ENCODE measurements at places on chromosomes 2 and 18.

- no peak for DNase-seq
Measured at GRCh38 chr2:219314804-219315468, 5.7 kb upstream of the PTPRN start.

DNA sequence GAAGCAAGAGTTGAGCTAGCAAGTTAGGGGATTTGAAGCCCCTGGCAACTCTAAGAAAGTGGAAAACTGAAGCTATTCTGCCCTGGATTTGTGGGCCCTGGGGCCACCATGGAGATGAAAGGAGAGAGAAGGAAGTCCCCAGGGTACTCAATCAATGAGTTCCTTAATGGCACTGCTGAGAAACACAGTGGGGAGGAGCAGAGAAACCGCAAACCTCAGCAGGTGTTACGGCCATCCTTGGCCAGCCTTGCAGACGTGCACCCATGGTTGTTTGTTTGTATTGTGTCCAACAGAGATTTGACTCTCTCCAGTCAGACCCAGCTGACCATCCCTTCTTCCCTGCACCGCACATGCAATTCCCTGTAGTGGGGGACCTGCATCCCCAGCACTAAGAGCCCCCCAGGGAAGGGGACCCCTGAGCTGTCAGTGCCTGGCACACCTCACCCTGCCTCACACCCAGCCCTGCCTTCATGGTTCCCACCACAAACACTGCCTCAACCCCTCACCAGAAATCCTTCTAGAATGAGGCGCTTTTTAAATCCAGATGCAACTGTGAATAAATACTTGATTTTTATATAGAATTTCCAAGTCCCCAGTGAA, 255.3 kb downstream of the SH3BP4 start:
- DNase-seq: no peak

DNA sequence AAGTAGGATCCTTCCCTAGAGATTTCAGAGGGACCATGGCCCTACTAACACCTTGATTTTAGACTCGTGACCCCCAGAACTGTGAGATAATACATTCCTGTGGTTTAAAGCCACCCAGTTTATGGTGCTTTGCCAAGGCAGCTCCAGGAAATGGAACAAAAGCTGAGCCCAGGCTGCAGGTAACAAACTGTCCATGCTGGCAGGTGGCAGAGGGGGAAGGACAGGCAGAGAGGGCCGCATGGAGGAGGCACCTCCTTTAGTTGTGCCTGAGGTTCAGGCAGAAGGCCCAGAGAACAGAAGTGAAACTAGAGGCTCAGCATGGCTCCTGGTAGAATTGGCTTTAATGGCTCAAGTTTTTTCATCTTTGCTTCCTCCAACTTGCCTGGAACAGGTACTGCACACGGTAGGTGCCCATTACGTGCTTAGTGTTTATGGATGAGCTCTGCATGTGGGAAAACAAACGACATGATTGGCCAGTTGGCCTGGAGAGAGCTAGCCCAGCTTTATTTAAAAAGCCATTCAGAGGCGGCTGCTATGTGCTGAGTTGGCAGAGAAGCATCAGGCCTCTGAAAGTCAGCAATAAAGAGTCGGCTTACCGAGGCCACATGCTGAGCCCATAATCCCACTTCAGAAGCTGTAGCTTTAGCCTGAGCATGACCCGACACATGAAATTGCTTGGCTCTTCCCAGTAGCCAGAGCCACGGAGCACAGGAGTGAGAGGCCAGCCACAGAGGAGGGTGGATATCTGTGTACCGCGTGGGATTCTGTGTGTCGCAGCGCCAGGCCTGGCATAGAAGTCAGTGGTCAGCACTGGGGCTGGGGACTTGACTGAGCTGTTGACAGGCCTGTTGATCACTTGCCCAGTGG, 36.5 kb downstream of the HS1BP3 start:
- no peak for DNase-seq

DNA sequence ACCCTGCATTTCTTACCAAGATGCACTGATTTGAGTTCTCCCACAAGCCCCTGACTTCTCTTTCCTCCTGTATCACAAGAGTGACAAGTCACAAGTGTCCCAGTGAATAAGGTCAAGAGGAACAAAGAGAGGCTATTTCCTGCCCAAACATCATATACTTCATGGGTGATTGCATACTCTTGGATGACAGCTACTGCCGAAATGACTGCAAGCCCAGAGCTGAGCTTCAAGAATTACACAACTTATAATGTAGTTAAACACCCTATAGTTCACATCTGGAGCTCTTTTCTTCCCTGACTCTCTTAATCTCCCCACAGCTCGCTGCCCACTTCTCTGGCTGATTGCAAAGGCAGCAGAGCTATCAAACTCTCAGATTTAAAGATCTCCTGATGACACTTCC, 289.7 kb upstream of the PARD3B start:
- no peak for DNase-seq

DNA sequence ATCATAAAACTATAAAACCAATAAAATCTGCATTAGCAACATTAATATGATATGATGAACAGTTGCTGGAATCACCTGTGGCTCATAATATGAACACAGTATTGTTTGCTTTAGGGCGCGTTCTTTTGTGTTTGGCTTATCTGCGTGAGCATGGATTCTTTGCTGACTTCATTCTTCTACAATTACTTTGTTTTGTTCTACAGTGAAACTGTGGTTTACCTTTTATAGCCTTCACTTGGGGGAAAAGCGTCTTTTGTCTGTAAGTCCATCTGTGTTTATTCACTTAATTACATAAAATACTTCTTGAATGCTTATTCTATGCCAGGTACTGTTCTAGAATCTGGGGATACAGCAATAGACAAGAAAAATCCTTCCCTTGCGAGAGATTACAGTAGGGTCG, 74.0 kb upstream of the SEC11C start:
- no peak for DNase-seq

DNA sequence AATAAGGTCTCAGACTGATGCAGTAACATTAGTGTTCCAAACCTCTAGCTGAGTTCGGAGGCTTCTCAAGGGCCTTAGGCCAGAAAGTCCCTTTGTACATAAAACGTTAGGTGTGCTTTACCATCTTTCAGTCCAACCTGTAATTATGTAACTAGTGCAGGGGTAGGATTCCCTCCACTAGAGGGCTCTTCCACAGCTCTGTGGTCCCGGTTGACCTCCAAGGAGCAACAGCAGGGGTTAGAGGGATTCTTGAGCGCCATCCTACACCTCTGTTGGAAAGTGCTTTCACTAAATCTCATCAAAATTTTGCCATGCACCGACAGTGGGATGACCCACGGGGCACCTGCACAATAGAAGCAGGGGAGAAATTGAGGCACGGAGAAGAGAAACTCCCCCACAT, 155.8 kb upstream of the LRP1B start:
- DNase-seq: no peak

- no peak for DNase-seq
Measured at GRCh38 chr18:56393870-56394269, 244.5 kb downstream of the TXNL1 start.

DNA sequence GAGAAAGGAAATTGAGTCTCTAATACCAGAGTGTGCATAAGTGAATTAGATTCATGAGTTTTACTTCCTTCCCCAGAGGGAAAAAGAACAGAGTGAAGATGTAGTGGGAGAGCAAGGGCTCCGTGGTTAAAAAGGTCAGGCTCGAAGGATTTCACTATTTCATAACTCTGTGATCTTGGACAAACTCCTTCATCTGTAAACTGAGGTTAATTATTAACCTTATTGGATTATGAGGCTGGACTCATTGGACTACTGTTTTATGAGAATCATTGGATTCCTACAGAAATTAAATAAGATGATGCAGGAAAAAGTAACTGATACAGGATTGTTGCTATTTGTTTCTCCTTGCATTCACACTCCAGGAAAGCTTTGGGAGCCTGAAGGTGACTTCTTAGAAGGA, 45.0 kb downstream of the SRD5A2 start:
- no peak for DNase-seq

DNA sequence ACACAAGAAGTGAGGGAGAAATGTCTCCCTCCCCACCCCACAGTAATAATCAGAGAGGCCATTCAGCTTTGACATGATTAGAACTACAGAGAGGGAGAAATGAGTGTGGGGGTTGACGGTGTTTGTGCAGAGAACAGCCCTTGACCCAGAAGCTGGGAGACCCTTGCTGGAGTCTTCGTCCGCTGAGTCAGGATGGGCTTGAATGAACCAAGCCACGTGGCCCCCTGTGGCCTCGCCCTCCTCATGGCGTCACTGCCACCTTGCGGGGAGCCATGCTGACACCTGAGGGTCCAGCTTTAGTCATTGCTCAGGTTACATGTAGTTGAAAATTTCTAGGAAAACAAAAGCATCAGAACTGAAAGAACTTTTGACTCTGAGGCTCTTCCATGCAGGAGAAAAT, 101.2 kb downstream of the DGKD start:
- no peak for DNase-seq

- no peak for DNase-seq
Measured at GRCh38 chr2:158716921-158717320, 78.2 kb upstream of the DAPL1 start.

GRCh38 chr2:227661025-227661649, 5.5 kb upstream of the SCYGR5 start:
- DNase-seq: no peak

DNA sequence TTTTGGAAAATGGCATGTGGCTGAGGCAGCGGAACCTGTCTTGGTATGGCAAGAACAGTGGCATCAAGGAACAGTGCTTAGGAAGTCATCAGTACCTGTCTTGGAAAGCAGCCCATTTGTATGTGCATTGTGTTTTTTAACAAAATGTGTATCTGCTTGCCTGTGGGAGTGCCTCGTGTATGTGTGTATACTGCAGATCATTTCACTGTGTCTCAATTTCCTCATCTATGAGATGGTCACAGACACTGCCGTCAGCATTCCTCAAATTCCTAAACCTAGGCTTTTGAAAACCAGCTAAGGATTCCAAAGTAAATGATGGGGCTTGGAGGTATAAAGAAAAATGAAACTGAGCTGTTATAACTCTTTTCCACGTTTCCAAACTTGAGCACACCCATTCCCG, 441.3 kb downstream of the RND3 start:
- DNase-seq: no peak

GRCh38 chr2:55309446-55309845, 40.4 kb upstream of the MTIF2 start:
- DNase-seq: no peak

DNA sequence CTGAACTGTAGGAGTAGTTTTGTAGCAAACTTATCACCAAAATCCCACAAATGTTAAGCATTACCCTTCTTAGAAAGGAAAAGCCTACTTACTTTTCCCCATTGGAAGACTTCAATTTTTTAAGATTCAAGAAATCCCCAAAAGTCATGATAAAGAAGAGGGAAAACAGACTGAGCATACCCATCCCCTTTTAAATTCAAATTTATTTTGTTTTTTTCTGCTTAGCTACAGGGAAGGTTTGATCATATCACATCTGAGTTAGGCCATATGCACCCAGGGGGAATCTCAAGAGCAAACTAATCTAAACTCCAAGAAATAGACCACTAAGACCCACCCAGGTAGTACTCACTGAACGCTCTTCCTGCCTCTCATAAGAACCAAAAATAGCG, 174.6 kb downstream of the TGIF1 start:
- DNase-seq: peak; percentile 29

DNA sequence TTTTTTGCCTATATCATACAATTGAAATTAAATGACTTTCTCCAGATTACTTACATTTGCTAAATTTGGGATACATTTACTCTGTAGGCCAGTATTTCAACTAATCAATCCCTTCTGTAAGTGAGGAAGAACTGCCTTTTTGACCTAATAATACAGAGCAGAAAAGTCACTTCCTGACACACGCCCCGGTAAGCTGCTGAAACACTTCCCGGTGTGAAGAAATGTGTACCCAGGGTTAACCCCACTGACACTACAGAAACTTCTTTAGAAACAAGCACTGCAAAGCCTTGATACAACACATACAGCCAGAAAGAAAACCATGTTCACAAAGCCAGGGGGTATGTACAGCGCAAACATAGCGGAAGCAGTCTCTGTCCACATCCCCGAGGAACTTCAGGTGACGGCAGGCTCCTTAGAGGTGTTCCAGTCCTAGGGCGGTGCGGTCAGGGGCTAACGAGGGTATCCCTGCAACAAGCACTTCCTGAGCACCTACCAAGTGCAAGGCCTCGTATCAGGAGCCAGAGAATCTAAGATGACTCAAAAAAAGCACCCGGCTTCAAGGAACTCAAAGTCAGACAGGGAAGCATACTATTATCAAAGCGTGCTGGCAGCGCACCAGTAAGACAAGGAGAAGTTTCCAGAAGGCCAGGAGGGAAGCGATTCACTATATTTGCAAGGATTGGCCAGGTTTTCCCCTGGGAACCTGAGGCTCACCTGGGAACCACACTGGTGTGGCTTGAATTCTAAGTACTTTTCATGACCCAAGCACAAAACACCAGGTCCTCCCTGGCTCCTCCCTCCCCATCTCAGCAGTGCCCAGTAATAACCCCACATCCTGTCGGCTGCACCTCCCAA, 46.6 kb downstream of the ZNF516 start:
- peak; percentile 81 for DNase-seq

- DNase-seq: no peak
Measured at GRCh38 chr2:163469561-163469962, 266.2 kb downstream of the FIGN start.

DNA sequence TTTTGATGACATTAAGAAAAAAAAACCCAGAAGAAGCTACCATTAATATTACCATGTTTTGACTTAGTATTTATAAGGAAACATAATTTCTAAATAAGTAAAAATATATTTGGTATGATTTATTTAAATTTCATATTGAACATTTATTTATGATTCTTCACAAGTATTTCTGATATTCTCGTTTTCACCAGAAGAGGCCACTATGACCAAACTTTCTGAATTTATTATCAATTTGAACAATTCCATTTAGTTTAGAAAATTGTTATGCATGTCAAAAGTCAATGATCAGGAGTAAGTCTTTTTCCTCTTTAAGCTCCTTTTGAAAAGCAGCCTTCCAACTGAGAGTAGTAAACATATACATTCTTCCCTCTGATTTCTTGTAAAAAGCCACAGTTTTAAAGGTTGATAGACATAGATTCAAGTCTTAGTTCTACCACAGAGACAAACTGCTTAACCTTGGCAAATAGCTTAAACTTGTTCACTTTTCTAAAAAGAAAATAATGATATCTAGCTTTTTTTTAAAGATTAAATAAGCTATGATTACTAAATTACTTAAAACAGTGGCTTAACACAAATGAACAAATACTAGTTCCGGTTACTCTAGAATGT, 329.9 kb downstream of the TRIB2 start:
- DNase-seq: no peak

- no peak for DNase-seq
Measured at GRCh38 chr18:28175150-28175929, 1.6 kb downstream of the CDH2 start.

DNA sequence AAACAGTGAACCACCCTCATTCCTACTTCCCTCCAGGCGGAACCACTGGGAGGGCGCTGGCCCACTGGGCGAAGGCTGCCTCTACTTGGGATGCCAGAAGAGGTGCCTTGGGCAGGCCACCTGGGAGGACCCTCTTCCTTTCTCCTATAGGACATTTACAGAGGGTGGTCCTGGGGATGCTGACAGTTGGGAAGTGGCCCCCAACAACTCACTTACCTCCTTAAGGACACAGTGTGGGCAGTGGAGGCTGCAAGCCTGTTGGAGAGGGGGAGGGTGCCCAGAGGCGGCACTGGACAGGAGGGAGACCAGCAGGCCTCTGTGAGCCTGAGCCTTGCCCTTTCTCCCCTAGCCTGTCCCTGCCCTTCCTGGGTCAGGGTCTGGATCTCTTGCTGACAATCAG, 346.4 kb upstream of the HS6ST1 start:
- DNase-seq: no peak

GRCh38 chr2:104476075-104476474, 377.8 kb upstream of the POU3F3 start:
- DNase-seq: no peak
